ENCODE measurements at places on chromosomes 1 and 21.

DNA sequence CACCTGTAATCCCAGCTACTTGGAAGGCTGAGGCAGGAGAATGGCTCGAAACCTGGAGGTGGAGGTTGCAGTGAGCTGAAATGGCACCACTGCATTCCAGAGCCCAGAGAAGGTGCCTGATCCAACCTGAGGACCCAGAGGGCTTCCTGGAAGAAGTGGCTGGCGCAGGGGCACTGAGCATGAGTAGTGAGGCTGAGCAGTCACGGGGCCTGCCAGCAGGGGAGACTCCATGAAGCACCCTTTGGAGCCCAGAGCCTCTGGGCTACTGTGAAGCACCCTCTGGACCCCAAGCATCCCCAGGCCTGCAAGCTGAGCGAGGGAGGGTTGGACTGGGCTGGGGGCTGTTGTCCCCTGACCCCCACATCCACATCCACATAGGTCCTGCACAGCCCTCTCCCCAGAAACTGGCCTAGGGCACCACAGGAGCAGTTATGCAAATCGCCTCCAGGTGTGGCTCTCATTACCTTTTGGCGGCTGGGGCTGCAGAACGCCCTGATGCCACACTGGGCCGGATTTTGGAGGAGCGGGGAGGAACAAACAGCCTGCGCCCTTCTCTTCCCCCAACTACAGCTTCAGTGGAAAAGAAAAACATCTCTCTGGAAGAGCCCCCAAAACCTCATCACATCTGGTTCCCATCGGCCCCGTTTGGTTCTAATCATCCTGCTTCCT lies 78.2 kb upstream of the TARDBP start:
- no peak for DNase-seq

- DNase-seq, result no peak
These were observed 410.1 kb downstream of the OMA1 start for GRCh38 chr1:58136387-58136786.

- no peak for DNase-seq
These were observed 597.2 kb upstream of the ZP4 start for GRCh38 chr1:238487931-238488330.

DNA sequence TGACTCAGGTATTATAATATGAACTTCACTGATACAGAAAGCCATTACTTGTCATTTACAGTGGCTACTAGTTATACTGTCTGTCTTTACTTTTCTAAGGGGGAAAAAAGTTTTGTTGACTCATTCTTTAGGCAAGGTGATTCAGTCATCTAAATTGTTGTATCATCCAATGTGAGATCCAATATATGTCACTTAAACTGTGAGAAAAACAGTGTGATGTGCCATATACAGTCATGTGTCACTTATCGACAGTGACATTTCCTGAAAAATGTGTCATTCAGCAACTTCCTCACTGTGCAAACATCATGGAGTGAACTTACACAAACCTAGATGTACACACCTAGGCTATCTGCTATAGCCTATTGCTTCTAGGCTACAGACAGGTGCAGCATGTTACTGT lies 57.6 kb downstream of the KCNK2 start:
- DNase-seq, result no peak

Data from amniotic stem cell (primary cell).